Activated T-cell treated with anti-CD3 and anti-CD28 coated beads, Interleukin-2, amount 50 U/mL, for 24 hours (primary cell): ENCODE measurements at places on chromosomes 4 and X.

DNA sequence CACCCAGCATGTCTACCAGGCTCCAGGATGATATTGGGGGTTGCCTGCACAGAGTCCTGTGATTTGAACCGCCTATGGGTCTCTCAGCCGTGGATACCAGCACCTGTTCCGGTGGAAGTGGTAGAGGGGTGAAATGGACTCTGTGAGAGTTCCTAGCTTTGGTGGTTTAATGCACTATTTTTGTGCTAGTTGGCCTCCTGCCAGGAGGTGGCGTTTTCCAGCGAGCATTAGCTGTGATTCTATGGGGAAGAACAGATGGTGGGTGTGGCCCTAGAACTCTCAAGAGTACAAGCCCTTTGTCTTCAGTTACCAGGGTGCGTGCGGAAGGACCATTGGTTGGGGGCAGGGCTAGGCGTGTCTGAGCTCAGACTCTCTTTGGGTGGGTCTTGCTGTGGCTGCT lies 316.9 kb upstream of the AMOT start:
- no peak for DNase-seq

DNA sequence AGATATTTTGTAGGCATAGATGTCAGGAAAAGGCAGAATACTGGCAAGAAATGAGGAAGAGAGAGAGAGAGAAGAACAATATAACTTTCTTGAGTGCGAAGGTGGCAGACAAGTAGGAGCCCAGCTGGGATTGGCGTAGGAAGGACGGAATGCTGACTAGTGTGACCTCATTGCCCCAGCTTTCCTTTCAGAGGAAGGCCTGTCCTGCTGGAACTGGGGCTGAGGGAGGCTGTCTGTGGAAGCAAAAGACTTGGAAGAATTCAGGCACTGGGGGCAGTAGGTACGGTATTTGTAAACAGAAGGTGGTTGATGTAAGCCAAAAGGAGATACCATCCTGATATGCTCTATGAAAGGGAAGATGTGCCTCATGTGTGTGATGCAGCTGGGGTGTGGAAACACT lies 818.4 kb downstream of the ADGRL3 start:
- no peak for DNase-seq

- no peak for DNase-seq
These were observed 77.7 kb downstream of the TSPAN7 start for GRCh38 chrX:38638952-38639529.

- DNase-seq, result no peak
These were observed 200.8 kb downstream of the GRIA2 start for GRCh38 chr4:157421365-157421764.

DNA sequence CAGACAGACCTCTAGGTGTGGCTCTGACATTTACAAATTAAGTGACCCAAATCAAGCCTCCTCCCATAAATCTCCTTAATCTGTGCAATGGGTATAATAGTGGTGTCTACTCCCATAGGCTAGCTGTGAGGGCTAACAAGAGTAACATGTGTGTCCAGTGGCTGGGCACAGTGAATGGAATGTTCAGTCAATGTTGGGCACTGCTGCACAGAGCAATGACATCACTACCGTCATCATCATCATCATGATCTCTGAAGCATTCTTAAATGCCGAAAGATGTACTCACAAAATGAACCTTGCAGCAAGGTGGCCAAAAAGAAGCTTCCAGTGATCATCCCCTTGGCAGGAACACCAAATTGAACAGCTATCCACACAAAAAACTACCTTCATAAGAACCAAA lies 43.5 kb downstream of the CHRNA9 start:
- DNase-seq, result no peak

DNA sequence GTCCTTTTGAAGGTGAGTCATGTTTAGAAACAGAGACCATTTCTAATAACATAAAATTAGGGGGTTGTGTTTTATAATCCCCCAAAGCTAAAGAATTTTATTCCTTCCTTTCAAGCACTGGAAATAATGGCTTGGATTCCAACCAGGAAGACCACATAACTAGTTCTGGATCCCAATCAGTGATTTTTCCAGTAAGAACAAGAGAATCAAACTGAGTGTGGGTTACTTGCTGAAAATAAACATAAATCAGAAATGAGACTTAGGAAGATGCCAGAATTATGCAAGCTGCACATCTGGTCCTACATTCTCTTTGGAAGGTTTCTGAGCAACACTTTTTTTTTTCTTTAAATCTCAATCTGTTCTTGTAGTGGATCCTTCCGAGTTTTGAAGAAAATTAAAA lies 76.3 kb downstream of the SOWAHB start:
- DNase-seq, result no peak

GRCh38 chr4:186475202-186475601 lies 80.2 kb downstream of the MTNR1A start:
- no peak for DNase-seq

- DNase-seq, result no peak
These were observed 47.5 kb upstream of the WDR19 start for GRCh38 chr4:39134683-39135306.

- DNase-seq, result no peak
These were observed 195.0 kb upstream of the HS3ST1 start for GRCh38 chr4:11623726-11624037.

- no peak for DNase-seq
These were observed 15.5 kb downstream of the UBA6 start for GRCh38 chr4:67685532-67685859.

DNA sequence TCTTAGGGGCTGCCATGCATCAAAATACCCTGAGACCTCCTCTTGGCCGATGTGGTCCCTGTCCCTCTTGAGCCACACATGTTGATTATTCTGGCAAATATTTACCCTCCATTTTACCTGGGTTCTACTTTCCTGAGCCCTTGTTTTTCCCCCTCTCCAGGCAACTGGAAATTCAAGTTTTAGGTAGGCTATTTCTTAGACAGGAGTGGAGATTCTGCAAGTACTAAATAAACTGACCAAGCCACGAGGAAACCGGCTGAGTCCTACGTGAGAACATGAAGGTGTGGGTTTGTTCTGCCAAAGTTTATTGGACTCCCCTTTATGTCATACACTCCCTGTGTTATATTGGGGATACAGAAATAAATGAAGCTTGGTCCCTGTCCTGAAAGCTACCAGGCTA lies 88.1 kb downstream of the RTL5 start:
- no peak for DNase-seq

- no peak for DNase-seq
These were observed 68.3 kb upstream of the HGFAC start for GRCh38 chr4:3373468-3373867.

- DNase-seq, result no peak
These were observed 310.5 kb downstream of the RAPGEF2 start for GRCh38 chr4:159413306-159413943.

DNA sequence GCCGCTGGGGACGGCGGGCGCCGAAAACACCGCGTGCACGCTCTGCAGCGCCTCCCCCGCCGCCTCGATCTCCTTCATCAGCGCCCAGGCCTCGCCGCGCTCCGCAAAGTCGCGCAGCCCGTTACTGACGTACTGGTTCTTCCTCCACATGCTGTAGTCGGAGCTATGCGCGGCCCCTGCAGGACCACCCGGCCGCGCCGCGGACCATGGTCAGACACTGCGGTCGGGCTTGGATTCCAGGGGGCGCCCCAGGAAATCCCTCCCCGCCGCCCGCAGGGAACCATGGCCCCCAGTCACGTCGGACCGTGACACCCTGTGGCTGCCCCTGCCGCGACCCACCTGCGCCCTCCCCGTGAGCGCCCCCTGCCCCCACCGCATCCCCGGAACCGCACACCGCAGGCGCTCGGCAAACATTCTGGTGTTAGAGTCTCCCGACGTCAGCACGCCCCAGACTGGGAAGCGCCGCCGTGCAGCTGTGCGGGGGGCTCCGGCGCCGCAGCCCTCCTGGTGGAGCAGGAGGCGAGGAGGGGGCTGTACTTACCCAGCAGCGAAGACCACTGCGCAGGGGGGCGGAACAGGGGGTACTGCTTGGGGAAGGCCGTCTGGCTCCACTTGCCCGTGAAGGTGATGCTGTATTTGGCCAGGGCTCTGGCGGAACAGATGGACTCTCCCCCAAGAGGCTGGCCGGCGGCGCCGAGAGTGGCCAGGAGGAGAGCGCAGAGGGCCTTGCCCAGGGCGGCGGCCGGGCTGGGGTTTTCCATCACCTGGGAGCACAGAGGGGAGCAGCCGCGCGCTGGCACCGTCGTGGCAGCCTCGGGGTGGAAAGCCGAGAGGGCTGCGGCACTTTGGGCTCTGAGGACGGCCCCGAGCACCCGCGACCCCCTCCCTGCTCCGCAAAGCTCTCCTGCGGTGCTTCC lies 814 bp downstream of the SPON2 start:
- DNase-seq, result peak; percentile 71

GRCh38 chr4:77047037-77047436 lies 28.8 kb downstream of the CCNI start:
- DNase-seq, result no peak

- DNase-seq, result no peak
These were observed 219.7 kb upstream of the NDST3 start for GRCh38 chr4:117814277-117815246.

GRCh38 chrX:114581528-114582263 lies 2.2 kb upstream of the HTR2C start:
- no peak for DNase-seq

DNA sequence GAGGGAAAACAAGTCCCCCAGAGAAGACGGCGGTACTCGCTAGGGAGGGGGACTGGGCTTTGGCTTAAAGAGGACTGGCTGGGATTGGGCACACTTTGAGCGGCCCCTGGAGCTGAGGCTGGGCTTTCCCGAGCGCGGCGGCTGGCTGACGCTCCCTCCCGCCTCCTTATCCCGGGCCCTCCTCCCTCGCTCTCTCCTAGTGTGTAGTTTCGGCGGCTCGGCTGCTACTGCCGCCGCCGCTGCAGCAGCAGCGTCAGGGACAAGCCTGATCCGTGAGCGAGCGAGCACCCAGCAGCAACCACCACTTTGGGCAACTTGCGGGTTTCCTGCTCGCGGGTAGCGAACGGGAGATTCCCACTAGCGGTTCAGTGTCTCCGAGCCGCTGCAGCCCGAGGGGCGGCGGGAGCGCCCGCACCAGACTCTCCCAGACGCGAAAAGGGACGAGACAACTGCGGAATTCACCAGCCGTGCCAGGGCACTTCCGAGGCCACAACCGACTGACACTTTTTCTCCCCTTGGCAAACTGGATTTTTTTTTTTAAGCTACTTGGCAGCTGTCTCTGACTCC lies 632 bp upstream of the PCDH7 start:
- DNase-seq, result peak; percentile 36

DNA sequence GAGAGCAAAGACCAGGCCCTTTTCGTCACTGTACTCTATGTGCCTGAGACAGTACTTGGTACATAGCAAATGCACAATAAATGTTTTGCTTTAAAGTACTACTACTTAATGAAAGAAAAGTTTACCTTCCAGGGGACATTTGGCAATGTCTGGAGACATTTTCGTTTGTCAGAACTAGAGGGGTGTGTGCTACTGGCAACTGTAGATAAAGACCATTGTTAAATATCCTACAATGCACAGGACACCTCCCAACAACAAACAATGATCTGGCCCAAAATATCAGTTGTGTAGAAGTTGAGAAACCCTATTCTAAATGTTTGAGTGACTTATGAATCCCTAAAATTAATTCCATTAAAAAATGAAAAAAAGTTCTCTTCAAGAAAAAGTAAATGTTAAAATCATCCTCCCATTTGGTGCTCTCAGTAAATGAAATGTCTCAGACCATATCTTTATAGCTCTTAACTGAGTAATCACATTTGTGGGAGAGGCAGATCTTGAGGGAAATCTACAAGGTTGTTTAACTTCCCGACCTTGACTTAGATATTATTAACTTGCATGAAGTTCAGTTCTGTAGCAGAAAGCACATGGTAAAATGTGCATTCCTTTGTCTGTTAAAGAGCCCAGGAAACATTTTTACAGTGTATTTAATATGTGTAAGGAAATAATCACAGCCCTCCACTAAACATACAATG lies 18.5 kb downstream of the EGFL6 start:
- no peak for DNase-seq

- DNase-seq, result peak; percentile 36
These were observed 652 bp downstream of the COL25A1 start for GRCh38 chr4:109301651-109302360.

- no peak for DNase-seq
These were observed 286.9 kb downstream of the EVC2 start for GRCh38 chr4:5421416-5421815.

GRCh38 chr4:83093060-83093640 lies 21.4 kb downstream of the PLAC8 start:
- DNase-seq, result no peak

GRCh38 chr4:173267711-173268110 lies 66.4 kb downstream of the HMGB2 start:
- DNase-seq, result no peak

DNA sequence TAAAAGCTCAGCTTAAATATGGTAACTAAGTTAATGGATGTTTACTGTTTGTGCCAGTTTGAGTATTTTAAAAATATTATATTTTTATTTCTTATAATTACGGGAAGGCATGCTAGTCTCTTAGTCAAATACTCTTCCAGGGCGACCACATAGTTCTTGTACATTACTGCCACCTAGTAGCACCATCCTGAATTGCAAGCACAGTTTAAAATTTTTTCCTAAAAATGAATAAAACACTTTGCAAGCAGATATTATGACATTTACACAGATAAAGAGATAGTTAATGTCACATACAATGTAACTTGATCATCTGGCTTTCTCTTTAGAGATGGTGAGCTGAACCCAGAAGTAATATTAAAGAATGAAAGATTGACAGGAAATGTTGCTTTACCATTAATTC lies 11.5 kb downstream of the NDP start:
- DNase-seq, result no peak

DNA sequence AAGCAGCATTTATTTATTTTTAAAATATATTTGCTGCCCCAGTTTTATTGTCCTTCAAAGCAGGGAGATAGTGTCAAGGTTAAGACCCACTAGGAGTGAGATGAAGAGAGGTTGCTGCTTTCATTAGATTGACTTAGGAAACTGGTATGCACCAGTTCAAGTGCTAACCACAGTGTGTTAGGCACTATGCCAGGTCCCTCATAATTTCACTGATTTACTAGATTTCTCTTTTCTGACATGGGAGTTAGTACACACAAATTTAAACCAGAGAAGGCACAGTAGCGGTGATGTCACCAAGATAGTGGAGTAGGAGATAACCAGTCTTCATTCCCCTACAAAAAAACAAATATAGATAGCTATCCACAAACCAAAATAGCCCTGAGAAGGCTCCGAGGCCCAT lies 14.3 kb downstream of the RRAGB start:
- DNase-seq, result no peak

GRCh38 chrX:109847257-109848187 lies 114.5 kb upstream of the ACSL4 start:
- DNase-seq, result no peak

- DNase-seq, result no peak
These were observed 122.3 kb downstream of the UNC5C start for GRCh38 chr4:95426455-95426854.

- DNase-seq, result no peak
These were observed 124.6 kb upstream of the ACSL4 start for GRCh38 chrX:109857584-109858228.

- peak; percentile 6 for DNase-seq
These were observed 10.4 kb upstream of the MAEA start for GRCh38 chr4:1279253-1279652.

DNA sequence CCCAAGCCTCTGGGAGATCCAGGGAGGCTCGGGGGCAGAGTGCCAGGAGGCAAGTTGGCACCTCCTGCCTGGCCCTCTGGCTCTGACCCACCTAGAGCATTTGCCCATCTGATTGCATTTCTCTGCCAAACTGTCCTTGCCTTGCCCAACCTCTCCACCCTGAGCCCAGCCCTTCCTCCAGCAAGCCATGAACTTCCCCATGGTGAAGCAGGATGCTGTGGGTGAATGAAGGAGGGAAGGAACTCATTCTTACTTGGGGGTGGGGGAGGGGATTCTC lies 9.3 kb upstream of the CNGA2 start:
- DNase-seq, result peak; percentile 8

GRCh38 chr4:60718874-60719273 lies 481.3 kb upstream of the ADGRL3 start:
- no peak for DNase-seq

- DNase-seq, result no peak
These were observed 9.1 kb upstream of the CSN2 start for GRCh38 chr4:69974631-69975030.
